Activated CD4-positive, alpha-beta T cell treated with anti-CD3 and anti-CD28 coated beads, Interleukin-2, amount 50 U/mL, for 48 hours (primary cell): ENCODE measurements at places on chromosomes 13 and 19.
A peak's percentile ranks its signal among the peaks of the same experiment; 100 is the strongest.

GRCh38 chr13:28684257-28684656, 25.3 kb downstream of the POMP start:
- DNase-seq = no peak

DNA sequence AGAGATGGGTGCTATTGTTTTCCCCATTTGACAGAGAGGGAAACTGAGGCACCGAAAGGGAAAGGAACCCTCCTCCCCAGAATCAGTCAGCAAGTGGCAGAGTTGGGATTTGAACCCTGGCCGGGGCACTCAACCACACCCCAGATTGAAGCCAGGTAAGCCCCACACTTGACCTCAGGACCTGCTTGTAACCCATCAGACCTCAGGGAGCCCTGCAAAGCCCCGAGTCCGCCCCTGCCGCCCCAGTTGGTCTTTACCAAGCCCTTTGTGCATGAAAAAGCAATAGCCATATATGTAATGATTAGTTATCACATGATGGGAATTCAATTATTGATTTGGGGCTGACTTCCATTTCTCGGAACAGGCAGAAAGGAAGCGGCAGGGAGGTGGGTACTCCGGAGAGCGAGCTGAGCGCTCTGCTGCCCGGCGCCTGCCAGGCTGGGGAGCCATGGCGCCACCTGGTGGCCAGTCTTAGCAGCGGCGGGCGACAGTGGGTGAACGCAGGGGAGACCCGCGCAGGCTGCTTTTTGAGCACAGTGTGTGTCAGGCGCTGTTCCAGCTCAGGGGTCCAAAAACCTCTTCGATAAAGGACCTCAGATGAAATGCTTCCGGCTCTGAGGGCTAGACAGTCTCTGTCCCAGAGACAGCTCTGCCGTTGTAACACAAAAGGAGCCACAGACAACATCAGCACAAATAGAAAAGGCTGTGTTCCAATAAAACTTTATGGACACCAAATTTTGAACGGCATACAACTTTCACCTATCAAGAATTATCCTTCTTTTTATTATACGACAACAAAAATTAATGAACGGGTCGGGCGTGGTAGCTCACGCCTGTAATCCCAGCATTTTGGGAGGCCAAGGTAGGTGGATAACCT, 82.9 kb upstream of the CACNA1A start:
- peak; percentile 87 for DNase-seq

GRCh38 chr13:72126424-72126823, 259.4 kb upstream of the DACH1 start:
- no peak for DNase-seq

DNA sequence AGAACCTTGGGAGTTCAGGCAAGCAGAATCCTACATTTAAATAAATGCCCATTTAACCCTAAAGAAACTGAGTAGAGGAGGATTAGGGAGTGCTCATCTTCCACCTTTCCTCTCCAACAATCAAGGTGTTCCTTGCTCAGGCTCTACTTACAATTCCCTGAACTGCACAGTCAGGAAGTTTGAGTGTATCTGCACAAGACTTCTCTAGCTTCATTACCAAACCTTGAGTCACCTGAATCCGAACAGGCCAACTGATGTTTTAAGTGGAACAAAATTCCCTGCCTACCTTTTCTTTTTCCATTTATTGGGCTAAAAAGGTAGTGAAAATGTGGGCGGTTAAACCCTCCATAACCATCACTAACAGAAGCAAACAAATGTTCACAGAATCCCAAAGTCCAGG, 78.3 kb downstream of the FOXO1 start:
- no peak for DNase-seq

GRCh38 chr19:29860492-29860891, 48.7 kb downstream of the CCNE1 start:
- DNase-seq = no peak

- DNase-seq = no peak
These were observed 78.5 kb upstream of the PCDH8 start for GRCh38 chr13:52926971-52927370.

DNA sequence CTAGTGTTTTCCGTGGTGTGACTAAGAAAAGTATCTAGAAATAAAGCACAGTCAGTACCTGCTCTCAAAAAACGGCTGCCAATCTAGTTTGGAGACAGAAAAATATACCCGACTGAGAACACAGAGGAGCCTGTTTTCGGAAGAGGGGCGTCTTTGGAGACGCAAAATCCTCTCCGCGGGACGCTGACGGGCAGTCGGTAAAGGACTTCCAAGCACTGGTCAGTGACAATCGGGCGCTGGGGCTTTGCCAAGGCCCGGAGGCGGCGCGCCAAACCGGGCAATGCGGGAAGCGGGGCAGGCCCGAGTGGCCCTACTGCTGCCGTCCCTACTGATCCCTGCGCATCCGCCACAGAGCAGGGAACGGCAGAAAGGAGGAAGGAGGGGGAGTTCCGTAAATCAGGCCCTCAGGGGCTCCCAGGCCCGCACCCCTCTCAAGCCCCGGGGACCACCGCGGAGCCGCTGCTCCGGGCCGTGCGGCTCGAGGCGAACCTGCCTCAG, 588 bp upstream of the DPY19L3 start:
- peak; percentile 39 for DNase-seq

- DNase-seq = no peak
These were observed 257.8 kb downstream of the TBC1D4 start for GRCh38 chr13:75224053-75224742.

GRCh38 chr13:30806784-30807183, 71.4 kb downstream of the ALOX5AP start:
- DNase-seq = no peak

DNA sequence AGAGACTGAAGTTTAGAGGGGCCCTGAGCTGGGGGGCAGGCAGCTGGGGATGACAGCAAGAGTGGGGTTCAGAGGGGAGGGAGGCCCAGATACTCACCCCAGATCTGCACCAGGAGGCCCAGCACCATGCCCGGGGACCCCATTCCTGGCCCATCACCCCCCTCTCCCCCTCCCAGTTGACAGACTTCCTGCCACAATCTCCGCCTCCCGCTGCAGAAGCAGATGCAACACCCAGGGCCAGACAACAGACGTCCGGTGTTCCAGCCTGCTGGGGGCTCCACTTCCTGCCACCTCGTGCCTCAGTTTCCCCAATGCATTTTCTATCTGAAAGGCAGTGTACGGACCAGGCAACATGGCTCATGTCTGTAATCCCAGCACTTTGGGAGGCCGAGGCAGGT, at the start of gene TMIGD2:
Gene TMIGD2, minus strand, starts transcription at position 147 of the 398 bp plus-strand sequence. Its CDS starts 4 bp downstream, at position 143.
- peak; percentile 24 for DNase-seq

DNA sequence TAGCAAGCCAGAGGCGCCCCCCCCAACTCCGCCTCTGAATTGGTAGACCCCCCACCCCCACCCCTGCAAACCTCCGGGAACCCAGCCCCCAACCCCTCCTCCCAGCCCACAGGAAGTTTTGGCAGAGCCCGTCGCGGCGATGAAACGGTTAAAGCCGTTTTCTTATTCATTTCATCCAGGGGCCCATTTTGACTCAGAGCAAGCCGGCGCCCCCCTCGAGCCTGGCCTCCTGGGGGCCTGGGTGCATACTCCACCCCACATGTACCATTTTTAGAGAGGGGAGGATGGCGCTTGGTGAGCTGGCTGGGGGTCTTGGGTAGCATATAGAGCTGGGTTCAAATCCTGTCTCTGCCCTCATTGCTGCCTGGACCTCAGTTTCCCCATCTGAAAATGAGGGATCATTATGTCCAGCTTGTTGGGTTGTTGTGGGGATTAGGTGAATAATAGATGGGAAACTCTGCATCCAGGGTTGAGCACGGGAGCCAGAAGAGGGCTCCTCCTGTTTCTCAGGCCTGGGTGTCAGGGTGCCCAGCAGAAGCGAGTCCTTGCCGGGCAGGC, 7.9 kb upstream of the JUNB start:
- peak; percentile 83 for DNase-seq

- no peak for DNase-seq
These were observed 89.6 kb upstream of the RXFP2 start for GRCh38 chr13:31649766-31650165.

- DNase-seq = no peak
These were observed 14.9 kb downstream of the ZNF283 start for GRCh38 chr19:43842007-43842406.

DNA sequence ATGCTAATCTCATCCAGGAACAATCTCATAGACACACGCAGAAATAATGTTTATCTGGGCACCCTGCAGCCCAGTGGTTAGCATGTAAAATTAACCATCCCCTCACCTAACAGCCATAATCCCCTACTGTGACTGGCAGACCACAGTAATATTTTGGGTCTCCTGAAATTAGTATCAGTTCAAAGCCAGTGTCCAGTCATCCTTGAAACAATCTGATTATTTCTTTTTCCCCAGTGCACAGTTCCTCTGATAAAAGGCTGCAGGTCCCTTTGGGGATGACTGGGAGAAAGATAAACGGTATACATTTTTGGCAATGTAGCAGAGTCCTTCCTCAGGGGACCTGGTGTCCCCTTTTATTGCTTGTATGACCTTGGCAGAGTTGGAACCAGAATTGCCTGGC, 50.4 kb upstream of the CYSLTR2 start:
- DNase-seq = no peak

DNA sequence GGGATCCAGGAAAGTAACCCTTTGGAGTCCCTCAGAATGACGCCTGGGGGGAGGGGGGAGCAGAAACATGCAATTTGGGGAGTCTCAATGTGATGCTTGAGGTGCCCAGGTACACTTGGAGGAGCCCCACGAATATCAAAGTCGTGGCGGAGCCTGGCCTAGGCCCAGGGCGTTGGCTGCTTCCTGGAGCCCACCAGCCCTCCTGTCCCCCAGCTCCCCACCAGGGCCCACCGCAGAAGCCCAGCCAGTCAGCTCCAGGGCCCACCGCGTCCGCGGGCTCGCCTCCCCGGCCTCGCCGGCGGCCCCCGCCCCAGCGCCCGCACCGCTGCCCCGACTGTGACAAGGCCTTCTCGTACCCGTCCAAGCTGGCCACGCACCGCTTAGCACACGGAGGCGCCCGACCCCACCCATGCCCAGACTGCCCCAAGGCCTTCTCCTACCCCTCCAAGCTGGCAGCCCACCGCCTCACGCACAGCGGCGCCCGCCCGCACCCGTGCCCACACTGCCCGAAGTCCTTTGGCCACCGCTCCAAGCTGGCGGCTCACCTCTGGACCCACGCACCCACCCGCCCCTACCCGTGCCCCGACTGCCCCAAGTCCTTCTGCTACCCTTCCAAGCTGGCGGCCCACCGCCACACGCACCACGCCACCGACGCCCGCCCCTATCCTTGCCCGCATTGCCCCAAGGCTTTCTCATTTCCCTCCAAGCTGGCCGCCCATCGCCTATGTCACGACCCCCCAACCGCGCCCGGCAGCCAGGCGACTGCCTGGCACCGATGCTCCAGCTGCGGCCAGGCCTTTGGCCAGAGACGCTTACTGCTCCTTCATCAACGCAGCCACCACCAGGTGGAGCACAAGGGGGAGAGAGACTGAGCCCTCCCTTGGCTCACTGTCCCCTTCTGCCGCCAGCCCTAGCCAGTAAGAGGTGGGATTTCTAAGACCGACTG, 2.1 kb downstream of the ZNF575 start:
- DNase-seq = peak; percentile 28

DNA sequence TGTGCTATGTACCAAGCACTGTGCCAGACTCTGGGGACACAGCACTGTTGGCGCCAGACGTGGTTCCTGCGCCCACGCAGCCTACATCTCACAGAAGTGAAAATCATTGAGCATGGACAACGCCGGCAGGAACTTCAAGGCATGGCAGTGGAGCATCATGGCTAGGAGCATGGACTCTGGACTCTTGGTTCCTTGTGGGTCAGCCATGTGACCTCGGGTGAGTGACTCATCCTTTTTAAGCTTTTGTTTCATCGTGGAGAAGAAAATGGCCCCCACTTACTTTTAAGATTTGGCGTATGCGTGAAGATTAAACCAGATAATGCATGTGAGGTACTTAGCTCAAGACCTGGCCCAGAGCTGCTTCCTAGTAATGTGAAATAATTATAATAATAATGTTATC, 988.5 kb downstream of the UQCRFS1 start:
- no peak for DNase-seq
